ENCODE measurements at places on chromosomes 11 and 22.

GRCh38 chr11:48088682-48089050 lies 108.3 kb downstream of the PTPRJ start:
- no peak for DNase-seq

- no peak for DNase-seq
Observed at GRCh38 chr11:69516526-69516925, 35.1 kb downstream of the LINC01488 start.

DNA sequence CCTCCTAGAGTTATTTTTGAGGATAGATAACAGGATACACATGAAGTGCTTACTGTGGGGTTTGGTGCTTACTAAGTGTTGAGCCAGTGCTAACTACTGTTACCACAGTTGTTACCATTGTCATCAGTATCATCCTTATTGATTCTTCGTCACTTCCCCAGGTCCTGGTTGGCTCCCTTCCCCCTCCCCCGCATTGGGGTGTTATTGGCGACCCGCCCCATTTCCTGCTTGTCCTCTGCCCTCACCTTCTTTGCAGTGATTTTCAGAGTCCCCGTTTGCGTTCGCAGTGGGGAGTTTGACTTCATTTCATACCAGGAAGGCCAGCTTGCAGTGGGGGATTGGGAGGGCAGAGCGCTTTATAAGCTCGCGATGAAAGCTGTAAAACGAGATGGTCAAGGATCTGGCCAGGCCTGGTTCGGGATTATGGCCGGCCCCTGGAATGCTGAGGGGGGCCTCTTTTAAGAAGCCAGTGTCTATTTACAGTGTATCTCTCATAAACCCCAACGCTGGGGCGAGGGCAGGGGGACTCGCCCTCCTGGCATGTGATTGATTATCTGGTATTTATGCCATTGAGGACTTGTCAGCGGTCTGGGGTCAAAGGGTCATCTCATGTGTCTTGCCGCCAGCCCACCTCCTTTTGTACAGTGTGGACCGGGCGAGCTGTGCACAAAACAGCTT lies 84.6 kb upstream of the NNMT start:
- DNase-seq: no peak

DNA sequence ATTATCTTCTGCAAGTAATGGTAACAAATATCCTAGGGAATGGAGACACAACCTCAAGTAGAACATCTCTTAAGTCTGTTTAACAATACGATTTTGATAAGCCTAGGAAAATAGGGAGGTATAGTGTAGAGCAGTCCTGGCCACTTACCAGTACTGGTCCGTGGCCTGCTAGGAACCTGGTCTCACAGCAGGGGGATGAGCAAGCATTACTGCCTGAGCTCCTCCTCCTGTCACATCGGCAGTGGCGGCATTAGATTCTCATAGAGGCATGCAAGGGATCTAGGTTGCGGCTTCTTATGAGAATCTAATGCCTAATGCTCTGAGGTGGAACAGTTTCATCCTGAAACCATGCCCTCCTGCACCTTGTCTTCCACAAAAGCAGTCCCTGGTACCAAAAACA lies 4.4 kb downstream of the OR51V1 start:
- DNase-seq: no peak

DNA sequence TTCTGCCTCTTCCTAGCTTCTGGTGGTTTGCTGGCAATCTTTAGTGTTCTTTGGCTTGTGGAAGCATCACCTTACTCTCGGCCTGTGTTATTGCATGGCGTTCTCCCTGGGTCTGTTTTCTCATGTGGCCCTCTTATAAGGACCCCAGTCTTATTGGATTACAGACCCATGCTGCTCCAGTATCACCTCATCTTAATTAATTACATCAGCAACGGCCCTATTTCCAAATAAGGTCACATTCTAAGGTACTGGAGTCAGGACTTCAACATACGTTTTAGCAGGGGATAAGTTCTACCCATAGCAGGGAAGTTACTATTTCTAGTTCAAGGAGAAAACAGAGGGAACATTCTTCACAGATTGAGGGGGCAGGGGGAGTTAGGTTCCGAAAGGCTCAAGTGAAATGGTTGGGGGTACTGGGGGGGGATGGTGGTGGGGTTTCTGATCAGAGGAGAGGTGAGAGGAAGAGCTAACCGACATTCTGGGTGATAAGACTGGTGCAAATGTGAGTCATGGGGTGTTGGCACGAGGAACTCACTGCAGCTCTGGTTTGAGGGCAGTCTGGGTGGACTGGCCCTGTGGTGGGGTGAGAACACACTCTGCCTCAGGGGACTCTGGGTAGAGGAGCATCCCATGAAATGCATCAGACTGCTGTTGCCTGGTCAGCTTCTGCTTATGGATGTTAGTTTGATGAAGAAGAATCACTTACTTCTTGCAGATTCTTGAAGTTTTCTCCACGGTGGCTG lies 51.5 kb upstream of the ZBED5 start:
- DNase-seq: no peak

- no peak for DNase-seq
Observed at GRCh38 chr22:50656122-50657070, 16.2 kb upstream of the SHANK3 start.

GRCh38 chr22:39170825-39171622 lies 18.5 kb upstream of the CBX7 start:
- no peak for DNase-seq
